Vagina (tissue), 2 donors: ENCODE measurements at places on chromosomes 16 and 17. TPM values are rescaled to one million over a fixed set of nuclear protein-coding genes. Genes with fewer than 3 reads are reported as not detected.

Gene HLF
- total RNA-seq = 14.7 TPM

GRCh38 chr17:17096438-17097178, 54.4 kb downstream of the MPRIP start:
- no peak for DNase-seq

DNA sequence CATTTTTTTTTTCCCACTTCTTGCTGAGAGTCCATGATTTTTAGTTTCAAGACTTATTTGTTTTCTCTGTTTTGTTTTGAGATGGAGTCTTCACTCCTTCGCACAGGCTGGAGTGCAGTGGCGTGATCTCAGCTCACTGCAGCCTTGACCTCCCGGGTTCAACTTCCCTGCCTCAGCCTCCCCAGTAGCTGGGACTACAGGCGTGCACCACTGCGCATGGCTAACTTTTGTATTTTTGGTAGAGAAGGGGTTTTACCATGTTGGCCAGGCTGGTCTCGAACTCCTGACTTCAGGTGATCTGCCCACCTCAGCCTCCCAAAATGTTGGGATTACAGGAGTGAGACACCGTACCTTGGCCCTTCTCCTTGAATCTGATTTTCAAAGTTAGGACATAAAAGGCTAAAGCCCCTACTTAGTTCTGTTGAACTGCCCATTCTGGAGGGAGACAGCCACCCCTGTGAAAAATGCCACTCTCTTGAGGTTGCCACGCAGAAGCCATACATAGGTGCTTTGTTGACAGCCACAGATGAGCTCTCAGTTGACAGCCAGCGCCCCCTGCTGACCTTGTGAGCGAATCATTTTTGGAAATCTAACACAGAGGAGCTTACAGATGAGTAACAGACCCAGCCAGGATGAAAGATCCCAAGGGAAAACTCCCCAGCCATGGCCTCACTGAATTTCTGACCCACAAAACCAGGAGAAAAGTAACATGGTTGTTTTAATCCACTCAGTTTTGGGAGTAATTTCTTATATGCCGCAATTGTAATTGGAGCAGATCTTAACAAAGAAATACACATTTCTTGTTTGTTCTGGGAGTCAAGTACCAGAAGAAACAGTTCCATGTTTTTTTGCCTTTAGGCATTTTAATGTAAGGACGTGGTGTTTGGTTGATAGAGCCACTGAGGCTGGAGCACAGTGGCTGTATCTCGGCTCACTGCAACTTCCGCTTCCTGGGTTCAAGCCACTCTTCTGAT, 38.8 kb downstream of the PKD1L3 start:
- no peak for DNase-seq

GRCh38 chr17:29659155-29659554, 36.4 kb upstream of the CORO6 start:
- no peak for DNase-seq

- no peak for DNase-seq
Measured at GRCh38 chr16:60170196-60170595, 1436.1 kb upstream of the GOT2 start.

- DNase-seq = no peak
Measured at GRCh38 chr16:4345836-4346781, 5.0 kb downstream of the PAM16 start.

- no peak for DNase-seq
Measured at GRCh38 chr17:29303386-29303785, 9.4 kb upstream of the NUFIP2 start.

DNA sequence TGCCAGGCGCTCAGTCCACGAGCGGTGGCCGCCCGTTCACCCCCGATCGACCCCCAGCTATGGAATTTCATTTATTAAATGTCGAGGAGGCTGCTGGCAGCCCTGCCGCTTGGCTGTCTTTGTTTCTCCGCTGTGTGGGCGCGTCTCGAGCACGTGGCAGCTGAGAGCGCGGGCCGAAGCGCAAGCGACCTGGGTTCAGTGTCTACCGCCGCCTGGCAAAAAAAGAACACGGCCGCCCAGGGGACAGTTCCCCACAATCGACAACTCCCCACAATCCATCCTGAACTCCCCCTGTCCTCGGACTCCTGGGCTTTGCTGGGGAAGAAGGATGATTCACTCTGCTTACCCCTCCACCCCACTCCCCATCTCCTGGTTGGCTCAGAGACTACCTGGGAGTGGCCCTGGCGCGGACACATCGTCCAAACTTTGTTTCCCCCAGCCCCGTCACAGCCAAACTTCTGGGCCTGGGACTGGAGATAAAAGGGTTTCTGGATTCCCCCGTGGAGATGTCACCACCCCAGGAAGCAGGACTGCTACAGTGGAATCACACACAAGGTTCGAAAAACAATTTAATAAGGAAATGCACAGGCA, 1.7 kb upstream of the ANKRD13B start:
- DNase-seq = no peak

Gene CEP295NL
- total RNA-seq = 7.9 TPM

Gene RASL10B
- 9.1 TPM for total RNA-seq

DNA sequence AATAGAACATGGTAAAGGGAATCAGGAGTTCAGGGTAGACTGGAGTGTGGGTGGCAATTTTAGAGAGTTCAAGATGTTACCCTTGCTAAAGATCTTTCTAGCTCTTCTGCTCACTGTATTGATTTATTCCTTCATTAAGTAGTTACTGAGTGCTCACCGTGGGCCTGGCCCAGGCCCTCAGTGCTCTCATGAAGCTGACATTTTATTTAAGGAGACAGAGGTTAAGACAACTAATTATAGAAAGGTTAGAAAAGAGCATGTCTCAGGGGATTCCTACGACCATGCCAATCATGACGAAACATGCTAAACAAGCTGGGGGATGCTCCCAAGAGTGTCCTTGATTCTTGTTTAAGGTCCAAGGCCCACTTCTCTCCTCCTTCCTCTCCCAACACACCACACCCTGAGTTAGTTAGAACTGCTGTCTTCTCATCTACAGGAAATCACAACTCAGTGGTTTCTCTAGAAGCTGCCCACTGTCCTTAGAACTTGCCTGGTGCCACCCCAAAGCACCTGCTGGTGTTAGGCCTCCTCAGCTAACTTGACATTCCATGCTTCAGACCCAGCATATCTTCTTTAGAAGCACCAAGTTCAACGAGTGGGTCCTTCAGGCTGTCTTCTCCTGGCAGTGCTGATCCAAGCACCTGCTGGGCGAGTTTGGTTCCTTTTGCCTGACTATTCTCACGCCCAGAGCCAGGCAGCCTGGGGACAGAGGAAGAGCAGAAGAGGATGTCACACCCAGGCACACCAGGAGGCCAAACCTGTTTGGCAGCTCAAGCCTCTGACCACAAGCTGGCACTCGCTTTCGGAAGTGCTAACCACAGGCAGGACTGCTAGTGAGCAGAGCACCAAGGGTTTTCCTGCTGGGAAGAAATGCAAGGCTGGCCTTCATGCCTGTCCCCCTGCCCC, 79.0 kb downstream of the GAS7 start:
- DNase-seq = no peak

Gene HS3ST3B1
- 5.9 TPM for total RNA-seq

Gene HOXB8
- not detected for total RNA-seq

GRCh38 chr17:44940317-44940716, 7.3 kb downstream of the KIF18B start:
- no peak for DNase-seq

Gene SHISA9
- total RNA-seq = 0.49 TPM
